Activated CD4-positive, alpha-beta T cell treated with anti-CD3 and anti-CD28 coated beads for 4 hours (primary cell): ENCODE measurements at places on chromosomes 4 and X.

GRCh38 chrX:26649534-26649933 is 433.6 kb downstream of the MAGEB5 start:
- DNase-seq = no peak

- DNase-seq = no peak
Observed at GRCh38 chr4:142367418-142368180, 478.5 kb downstream of the INPP4B start.

DNA sequence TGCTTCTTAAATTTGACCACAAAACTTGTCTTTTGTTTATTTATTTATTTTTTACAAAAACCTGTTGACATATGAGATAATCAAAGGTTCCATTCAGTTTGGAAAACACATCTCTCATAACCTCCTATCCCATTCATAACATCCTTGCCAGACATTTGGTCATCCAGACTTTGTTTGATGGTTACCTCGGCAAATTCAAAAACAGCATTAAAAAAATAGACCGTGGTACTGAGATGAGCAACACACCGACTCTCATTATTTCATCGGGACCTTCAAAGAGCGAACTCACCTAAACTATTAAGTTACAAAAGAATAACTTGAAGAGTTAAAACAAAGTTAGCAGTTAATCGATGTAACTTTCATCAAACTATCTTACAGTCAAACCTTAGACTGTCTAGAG is 85.8 kb upstream of the RPS6KA3 start:
- no peak for DNase-seq

GRCh38 chr4:111268769-111269414 is 646.0 kb upstream of the PITX2 start:
- DNase-seq = no peak
